ENCODE measurements at places on chromosomes 7 and 10. TPM values are rescaled to one million over a fixed set of nuclear protein-coding genes. Genes with fewer than 3 reads are reported as not detected.
A peak's percentile ranks its signal among the peaks of the same experiment; 100 is the strongest.

Gene CALML5
- not detected for total RNA-seq

Gene HYAL4
- total RNA-seq = not detected

Gene NFKB2
- 103 TPM for total RNA-seq

DNA sequence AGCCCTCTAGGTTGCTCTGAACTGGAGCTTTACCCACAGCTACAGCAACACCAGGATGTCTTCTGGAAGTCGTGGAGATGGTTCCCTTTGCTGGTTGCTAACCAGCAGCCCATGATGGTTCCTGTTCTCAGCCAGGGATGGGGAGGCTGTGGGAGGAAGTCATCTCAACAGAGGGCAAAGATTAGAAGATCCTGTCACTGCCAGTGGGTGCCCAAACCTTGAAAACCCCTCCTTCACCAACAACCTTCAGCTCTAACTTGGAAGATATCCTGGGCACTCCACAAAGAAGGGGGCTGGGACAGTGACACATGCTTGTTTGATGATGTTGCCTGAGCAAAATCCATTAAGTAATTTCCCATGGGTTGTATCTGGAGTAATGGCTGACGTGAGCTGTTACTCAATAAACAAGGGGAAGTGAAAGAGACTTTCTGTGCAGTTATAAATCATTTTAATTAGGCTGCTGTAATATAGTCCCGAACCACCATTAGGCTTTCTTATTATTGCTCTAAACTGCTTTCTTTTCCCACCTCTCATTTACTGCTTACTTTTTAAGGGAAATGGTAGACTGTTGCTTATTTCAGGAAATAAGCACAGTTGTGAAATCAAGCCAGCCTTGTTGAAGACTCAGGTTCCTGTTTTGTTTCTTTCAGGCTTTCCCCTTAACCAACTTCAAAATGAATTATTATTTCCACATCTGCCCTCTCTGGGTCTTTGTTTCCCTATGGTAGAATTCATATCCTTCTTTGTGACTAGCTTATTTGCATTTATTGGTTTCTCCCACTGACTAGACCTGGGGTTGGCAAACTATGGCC, 124.8 kb downstream of the PPP1R17 start:
- DNase-seq = no peak

DNA sequence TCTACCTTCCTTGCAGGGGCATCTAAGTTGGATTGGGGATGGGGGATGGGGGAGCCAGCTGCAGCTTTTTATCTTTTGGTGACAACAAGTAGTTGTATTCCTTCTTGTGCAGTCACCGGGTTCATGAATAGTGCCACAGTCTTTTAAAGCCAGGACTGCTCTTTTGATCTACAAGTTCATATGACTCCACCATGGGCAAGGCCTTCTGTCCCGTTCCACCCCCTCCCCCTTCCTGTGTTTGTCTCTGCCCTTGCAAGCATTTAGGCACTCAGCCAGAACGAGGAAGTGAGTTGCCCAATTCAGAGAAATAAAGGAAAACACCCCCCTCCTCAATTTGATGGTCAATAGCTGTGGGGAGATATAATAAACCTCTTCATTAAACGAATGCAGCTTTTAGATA, 44.8 kb upstream of the EGR2 start:
- no peak for DNase-seq

Gene MCM10
- total RNA-seq = 45.0 TPM

GRCh38 chr10:108598320-108598695, 1325.0 kb downstream of the XPNPEP1 start:
- no peak for DNase-seq

Gene SEMA3D
- total RNA-seq = not detected

GRCh38 chr10:131936294-131936693, 35.5 kb downstream of the PPP2R2D start:
- no peak for DNase-seq

- DNase-seq = no peak
Measured at GRCh38 chr7:132930881-132931280, 151.0 kb downstream of the CHCHD3 start.

- DNase-seq = no peak
Measured at GRCh38 chr7:43764039-43764761, 5.7 kb downstream of the BLVRA start.

GRCh38 chr10:70753841-70754621, 31.1 kb downstream of the TBATA start:
- no peak for DNase-seq

- DNase-seq = no peak
Measured at GRCh38 chr10:100021322-100021721, 11.6 kb upstream of the DNMBP start.

DNA sequence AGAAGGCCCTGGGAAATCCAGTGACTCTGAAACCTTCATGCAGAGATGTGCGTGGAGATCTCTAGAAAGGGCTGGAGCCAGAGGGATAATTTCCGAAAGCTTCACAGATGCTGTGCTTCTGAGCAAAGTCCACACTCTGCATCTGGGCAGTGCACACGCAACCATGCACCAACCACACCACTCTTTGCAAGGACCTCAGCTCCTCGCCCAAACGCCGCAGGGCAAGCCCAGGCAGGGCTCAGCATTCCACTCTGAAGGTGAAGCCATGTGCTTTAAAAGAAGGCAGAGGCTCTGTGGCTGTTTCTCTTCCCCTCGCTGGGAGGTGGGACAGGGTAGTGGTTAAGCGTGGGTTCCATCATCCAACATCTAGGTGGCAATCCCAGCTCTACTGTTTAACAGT, 48.4 kb downstream of the ASB13 start:
- DNase-seq = no peak

Gene OR2A42
- total RNA-seq = not detected

DNA sequence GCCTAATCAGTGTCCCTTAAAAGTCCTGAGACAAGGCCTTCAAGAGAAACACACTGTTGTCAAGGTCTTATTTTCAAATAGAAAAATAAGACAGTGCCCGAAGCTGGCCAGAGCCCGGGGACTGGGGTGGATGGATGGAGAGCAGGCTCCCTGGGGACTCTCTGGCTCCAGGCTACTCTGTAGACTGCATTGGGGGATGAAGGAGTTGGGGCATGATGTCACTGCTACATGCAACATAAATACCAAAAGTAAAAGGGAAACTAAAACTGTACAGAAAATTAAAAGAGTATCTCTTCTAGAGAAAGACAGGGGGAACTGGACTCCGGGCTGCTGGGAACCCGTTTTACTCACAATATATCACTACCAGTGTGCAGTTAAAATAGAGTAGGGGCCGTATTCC, 629.8 kb downstream of the KCNMA1 start:
- no peak for DNase-seq

DNA sequence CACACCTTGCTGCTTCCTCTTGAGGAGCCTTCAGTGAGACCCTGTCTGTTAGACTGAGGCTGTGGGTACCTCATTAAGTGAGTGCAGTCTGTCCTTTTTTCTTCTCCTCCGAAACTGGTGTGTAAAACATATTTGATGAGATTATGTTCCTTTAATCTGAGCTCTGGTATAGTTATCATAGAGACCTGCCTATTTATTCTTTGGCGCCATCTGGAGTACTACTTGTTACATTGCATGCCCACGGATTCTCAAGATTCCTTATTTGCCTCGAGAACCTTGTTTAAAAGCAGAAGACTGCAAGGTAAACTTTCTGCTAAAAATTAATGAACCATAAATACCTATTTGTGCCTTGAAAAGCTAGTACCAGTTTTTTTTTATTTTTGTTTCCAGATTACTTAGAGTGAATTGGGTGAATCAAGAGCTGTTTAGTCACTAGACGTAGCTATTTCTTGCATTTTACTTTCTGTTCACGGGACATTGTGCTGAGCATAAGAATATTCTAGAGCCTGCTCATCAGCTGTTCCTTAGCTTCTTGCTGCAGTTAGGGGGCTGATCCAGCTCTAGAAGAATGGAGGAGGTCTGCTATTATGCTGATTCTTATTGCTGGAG, 16.9 kb upstream of the STMP1 start:
- no peak for DNase-seq

GRCh38 chr10:125521721-125522680, 161.0 kb downstream of the TEX36 start:
- no peak for DNase-seq

DNA sequence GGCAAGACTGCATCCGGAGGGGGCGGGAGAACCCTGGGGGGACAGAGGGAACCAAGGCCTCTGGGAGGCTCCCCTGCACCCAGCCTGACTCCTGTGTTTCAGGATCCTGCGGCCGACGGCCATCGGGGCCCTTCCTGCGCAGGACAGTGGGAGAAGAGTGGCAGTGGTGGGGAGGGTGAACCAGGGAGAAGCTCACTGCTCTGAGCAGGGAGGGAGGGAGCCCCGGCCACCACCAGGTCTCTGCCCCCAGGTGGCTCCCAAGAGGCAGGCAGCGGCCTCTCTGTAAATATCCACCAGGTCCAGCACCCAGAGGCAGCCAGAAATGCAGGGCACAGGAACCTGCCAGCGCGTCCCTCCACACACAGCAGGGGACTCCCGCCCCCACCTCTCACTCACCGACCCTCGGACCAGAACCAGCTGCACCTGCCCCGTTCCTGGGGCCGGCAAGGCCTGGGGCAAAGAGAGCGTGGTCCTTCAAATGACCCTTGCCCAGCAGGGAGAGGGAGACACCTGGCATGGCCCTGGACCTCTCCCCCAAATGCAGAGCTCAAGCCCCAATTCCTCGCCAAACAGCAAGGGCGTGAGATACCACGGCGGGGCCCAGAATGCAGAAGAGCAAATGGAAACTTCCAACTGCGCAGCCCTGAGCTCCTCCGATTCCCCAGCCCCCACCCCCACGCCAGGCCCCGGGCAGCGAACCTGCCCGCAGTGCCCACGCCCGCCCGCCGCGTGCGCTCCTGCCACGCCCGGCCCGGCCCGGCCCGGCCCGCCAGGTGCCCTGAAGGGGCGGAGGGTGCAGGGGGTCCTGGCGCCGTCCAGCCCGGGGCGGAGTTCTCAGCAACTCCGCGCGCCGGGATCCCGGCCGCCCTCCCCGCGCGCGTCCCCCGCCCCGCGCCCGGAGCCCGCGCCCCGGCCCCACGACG, 805 bp downstream of the RASGEF1A start:
- peak; percentile 52 for DNase-seq

Gene DPCD
- 4.0 TPM for total RNA-seq

- DNase-seq = no peak
Measured at GRCh38 chr10:31484431-31485135, 165.6 kb downstream of the ZEB1 start.

GRCh38 chr7:35716038-35716803, 21.3 kb upstream of the HERPUD2 start:
- no peak for DNase-seq

Gene NME8
- total RNA-seq = not detected

DNA sequence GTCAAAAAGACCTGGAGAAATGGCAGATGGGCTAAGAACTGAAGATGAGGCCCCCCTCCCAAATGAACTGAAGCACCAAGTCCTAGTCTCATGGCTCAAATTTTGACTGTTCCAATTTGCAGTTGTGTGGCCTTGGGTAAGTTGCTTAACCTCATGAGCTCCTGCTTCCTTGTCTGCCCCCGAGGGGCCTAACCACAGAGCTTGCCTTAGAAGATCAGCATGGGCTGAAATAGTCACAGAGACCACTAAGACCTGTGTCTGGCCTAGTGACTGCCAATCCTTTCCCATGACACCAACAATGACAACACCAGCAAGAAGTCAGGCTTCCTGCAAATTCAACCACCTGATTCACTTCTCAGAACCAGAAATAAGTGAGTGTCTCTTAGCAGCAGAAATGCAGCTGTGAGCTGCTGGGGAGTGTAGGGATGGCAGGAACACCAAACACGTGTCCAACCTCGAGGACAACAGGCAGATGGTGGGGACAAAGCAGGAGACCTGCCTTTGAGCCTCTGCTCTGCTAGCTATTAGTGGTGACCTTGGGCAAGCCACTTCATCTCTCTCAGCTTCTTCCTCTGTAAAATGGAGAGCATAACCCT, 23.7 kb downstream of the CRHR2 start:
- no peak for DNase-seq

DNA sequence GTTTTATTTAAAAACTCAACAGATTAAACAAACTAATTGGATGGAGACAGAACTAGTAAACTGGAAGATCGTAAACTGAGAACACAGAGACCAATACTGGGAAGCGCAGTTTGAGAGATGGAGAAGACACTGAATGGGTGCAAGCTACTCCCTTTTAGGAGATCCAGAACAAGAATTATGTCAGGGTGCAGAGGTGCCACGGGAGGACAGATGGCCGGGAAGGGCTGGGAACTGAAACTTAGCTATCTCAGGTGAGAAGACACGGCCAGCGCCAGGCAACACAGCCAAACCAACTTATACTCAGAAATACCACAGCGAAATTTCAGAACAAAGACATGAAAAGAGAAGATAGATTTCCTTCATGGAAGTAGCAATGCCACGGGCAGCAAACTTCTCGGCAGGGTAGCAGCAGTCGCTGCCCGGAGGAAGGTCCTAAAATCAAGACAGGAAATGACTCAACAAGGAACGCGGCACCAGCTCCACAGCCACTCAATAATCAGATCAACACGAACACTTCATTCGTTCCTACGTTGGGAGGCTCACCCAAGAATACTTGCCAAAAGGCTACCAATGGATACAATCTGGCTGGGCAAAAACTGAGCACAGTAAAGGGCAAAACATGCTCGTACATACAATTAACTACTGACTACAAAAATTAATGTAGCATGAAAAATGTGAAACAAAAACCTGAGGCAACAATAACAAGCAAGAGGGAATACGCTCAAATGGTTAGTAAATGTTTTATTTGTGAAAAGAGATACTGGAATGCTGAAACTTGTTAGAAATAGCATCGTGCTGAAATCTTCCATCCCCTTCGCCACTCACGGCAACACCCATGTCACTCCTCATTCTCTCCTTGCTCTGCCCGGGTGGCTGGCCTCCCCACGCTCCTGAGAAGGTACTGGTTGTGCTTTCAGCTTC, 2.2 kb upstream of the LRRC27 start:
- DNase-seq = no peak

Gene SSMEM1
- total RNA-seq = not detected

- no peak for DNase-seq
Measured at GRCh38 chr10:129258283-129258923, 208.6 kb upstream of the MGMT start.

Gene ARHGAP22
- total RNA-seq = 0.26 TPM

DNA sequence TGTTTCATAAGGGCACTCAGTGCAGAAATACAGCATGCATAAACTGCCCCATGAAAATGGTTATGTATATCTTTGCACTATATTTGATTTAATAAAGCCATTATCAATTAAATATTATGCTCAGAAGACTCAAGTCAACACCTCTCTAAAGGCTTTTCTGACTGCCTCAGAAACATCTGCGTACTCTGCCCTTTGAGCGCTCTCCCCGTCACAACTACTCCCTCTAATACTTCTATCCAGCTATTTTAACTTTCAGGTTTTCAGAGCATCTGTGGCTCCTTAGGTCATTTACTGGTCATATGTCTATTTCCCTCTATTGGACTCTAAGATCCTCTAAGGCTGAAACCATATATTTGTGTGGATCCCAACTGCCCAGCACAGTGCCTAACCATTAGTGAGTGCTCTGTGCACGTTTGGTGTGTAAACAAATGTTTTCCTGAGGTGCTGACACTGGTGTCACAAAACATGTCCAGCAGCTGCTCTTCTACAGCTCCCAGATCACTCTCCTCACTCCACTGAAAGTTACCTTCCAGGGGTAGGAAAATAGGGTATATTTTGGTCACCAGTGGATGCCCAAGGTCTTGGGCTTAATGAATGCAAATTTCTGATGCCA, 179.1 kb downstream of the BTAF1 start:
- DNase-seq = no peak

All from activated naive CD8-positive, alpha-beta T cell treated with anti-CD3 and anti-CD28 coated beads, Interleukin-2, amount 10 ng/mL, durations not matched to agents 7 days and 5 days (primary cell).